ENCODE measurements at places on chromosomes 3 and 15. TPM values are rescaled to one million over a fixed set of nuclear protein-coding genes. Genes with fewer than 3 reads are reported as not detected.

GRCh38 chr3:157469561-157470294, 33.1 kb downstream of the PTX3 start:
- H3K4me3 ChIP-seq: no peak overlapping the region
- no peaks in the 10 kb centered on the region for H3K36me3 ChIP-seq
- no peak overlapping the region for H3K27ac ChIP-seq
- no peak for DNase-seq

DNA sequence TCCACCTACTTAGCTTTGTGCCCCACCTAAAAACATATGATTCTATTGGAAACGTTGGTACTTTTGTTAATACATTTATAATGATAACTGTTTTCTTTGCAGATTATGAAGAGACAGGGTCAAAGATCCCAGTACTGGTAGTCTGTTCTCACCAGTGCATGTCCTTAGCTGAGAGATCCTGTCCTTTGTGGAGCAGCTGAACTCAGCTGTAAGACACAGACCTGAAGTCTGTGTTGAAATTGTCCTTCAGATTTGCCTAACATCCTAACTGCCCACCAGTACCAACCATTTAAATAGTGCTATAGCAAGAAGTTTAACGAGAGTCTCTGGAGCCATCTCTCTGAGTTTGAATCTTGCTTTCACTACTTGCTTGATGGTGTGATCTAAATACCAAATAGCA, 398.7 kb downstream of the FEZF2 start:
- H3K36me3 ChIP-seq: no peaks in the 10 kb centered on the region
- H3K27ac ChIP-seq: no peak overlapping the region
- H3K27me3 ChIP-seq: no peaks in the 10 kb centered on the region
- DNase-seq: no peak

DNA sequence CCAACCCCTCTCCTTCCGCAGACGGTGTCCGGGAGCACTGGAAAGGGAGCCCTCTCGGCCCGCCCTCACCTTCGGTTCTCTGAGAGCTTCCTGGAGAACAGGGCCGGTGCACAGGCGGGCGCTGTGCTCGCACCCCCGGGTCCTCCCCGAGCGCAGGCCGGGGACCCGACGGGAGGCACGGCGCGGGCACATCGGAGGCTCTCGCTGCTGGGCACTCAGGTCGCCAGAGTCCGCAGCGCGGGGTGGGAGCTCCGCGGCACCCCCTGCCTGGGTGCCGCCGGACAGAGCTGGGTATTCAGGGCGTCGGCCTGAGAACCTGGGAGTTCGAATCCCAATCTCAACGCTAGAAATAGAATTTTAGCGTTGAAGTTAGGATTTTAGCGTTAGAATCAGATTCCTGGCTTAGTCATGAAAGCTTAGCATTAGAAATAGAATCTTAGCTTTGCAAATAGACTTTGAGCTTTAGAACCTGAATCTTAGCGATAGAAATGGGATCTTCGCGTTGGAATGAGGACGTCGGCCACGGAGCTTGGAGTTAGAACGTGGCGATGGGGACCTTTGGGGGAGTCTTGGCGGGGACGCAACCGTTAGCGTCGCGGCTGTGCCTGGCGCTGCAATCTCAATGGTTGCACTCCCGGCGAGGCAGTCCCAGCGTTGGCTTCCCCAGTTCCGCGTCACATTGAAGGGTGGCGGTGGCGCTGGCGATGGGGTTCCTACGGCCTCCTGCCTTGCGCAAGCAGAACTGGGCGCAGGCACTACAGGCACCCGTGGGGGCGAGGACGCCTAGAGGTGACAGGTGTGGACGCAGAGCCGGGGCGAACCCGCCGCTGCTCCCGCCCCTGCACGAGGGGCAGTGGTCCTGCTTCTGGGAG, 549 bp downstream of the TRH start:
- no peak overlapping the region for H3K27ac ChIP-seq
- peaks cover 97% of the 10 kb centered on the region for H3K27me3 ChIP-seq
- H3K4me3 ChIP-seq: peak overlapping the region; percentile 69
- no peaks in the 10 kb centered on the region for H3K4me1 ChIP-seq

- peak; percentile 45 for DNase-seq
- no peaks in the 10 kb centered on the region for H3K4me1 ChIP-seq
- H3K36me3 ChIP-seq: peaks cover 6% of the 10 kb centered on the region
Measured at GRCh38 chr15:22989576-22990477, 9.7 kb upstream of the CYFIP1 start.

DNA sequence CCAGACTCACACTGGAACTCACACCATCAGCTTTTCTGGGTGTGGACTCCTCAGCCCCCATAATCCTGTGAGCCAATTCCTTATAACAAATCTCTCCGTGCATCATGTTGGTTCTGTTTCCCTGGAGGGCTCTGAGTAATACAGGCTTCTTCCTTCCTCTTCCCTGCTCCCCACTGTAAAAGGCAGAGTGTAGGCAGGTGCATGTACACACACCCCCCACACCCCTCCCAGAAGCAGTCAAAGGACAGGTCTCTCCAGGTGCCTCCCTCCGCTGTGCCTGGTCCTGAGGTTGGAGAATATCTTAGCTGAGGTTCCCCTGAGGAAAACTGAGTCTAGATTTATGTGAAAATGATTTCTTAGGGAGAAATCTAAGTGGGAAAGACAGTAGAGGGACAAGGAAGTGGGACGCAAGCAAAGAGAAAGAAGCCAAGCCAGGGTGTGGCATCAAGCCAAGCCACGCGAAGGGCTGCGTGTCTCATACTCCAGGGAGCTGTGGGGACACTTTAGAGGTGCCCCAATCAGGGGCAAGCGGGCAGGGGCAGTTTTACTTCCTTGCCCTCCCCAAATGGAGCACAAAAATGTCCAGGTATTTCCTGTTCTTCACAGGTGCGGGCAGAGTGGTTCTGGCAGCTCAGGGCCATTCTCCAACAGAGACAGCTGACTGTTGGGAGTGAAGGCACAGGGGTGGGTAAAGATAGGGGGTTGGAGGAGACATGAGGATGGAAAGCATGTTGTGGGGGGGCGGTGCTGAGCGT, 86.6 kb downstream of the HMG20A start:
- H3K4me1 ChIP-seq: no peaks in the 10 kb centered on the region
- no peak overlapping the region for H3K27ac ChIP-seq
- no peak overlapping the region for H3K4me3 ChIP-seq
- DNase-seq: no peak
- H3K27me3 ChIP-seq: no peaks in the 10 kb centered on the region

DNA sequence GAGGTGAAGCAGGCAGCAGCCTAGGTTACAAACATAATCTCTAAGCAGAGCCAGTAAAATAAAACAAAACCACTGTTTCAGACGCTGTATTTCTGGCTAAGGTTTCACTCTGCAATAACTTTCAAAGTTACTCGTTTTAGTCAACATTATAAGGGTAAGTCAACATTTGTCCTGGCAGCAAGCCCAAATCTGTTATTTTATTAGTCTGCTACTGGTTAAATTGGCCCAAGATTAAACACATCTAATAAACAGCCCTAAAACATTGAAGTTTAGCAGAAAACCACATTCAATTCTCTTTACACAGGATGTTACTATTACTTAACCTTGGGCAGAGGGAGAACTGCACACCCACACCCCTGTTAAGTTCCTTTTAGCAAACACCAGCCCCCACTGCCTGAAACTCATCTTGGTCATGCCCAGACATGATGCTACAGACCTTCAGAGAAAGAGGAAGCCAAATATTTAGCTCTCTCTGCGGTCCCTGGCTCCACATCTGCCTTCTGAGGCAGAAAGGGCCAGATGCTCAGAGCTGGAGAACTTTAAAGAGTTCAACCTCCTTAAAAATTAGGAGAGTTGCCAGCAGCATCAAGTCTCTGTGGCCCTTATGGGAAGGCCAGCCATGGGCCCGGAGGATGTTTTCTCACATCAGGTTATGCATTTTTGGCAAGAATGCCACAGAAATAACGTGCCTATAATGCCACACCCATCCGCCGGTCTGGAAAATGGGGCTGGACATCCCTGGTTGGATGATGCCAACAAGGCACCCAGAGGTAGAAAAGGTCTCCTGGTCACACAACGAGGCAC, 17.9 kb downstream of the ARHGEF3 start:
- peak overlapping the region; percentile 16 for H3K4me3 ChIP-seq
- no peaks in the 10 kb centered on the region for H3K27me3 ChIP-seq
- no peaks in the 10 kb centered on the region for H3K36me3 ChIP-seq
- peaks cover 41% of the 10 kb centered on the region for H3K4me1 ChIP-seq

DNA sequence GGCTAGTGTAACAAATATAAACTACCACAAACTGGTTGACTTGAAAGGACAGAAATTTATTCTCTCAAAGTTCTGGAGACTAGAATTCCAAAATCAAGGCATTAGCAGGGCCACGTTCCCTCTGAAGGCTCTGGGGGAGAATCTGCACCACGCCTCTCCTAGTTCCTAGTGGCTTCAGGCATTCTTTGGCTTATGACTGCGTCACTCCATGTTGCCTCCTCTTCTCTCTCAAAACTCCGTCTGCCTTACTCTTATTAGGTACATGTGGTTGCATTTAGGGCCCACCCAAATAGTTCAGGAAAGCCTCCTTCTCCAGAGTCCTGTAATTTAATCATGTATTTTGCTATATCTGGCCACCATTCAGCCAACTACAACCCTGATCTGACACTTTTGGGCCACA, 174.8 kb downstream of the PEX5L start:
- no peaks in the 10 kb centered on the region for H3K27me3 ChIP-seq
- no peaks in the 10 kb centered on the region for H3K36me3 ChIP-seq
- no peak for DNase-seq
- no peaks in the 10 kb centered on the region for H3K4me1 ChIP-seq

DNA sequence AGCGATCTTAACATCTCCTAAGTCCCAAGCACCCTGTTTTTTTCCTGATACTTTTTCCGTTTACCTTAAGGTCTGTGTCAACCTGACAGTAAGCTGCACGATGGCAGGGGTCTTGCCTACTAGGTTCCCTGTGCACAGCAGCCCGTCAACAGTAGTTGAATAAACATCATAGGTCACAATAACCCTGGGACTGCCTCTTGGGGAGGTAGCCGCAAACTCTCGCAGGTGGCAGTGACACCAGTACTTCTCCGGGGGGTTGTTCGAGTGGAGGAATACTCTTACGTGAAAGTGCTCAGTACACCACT, 365 bp upstream of the PDCD6IP start:
- H3K36me3 ChIP-seq: peaks cover 11% of the 10 kb centered on the region
- peak overlapping the region; percentile 92 for H3K4me3 ChIP-seq
- no peaks in the 10 kb centered on the region for H3K27me3 ChIP-seq
- H3K4me1 ChIP-seq: no peaks in the 10 kb centered on the region
- no peak overlapping the region for H3K27ac ChIP-seq

GRCh38 chr15:81291916-81292522, 31.9 kb downstream of the STARD5 start:
- no peaks in the 10 kb centered on the region for H3K27me3 ChIP-seq
- H3K4me3 ChIP-seq: no peak overlapping the region
- H3K36me3 ChIP-seq: no peaks in the 10 kb centered on the region
- no peak for DNase-seq
- H3K27ac ChIP-seq: no peak overlapping the region
- H3K4me1 ChIP-seq: no peaks in the 10 kb centered on the region

DNA sequence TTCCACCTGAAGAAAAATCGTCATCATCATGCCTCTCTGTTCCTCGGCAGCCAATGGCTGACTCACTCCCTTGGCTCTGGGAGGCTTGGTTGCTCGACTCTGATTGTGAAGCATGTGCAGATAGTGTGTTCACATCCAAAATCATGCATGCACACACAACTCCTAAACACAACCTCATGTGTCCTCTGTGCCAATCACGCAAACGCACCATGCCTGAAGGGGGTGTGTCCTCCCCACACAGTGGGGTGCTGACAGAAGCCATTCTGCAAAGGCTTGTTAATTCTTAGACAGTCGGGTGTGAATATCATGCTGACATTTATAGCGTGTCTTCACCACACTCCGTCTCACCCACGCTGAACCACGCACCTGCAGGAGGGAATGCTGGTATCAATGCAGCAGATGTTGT, 11.4 kb upstream of the CCDC174 start:
- H3K27me3 ChIP-seq: peaks cover 69% of the 10 kb centered on the region
- peak; percentile 45 for DNase-seq
- H3K36me3 ChIP-seq: no peaks in the 10 kb centered on the region
- no peak overlapping the region for H3K27ac ChIP-seq
- H3K4me3 ChIP-seq: no peak overlapping the region

GRCh38 chr3:154972951-154973350, 107.2 kb upstream of the MME start:
- no peaks in the 10 kb centered on the region for H3K36me3 ChIP-seq
- no peaks in the 10 kb centered on the region for H3K27me3 ChIP-seq
- no peaks in the 10 kb centered on the region for H3K4me1 ChIP-seq
- H3K4me3 ChIP-seq: no peak overlapping the region
- no peak for DNase-seq
- H3K27ac ChIP-seq: no peak overlapping the region

DNA sequence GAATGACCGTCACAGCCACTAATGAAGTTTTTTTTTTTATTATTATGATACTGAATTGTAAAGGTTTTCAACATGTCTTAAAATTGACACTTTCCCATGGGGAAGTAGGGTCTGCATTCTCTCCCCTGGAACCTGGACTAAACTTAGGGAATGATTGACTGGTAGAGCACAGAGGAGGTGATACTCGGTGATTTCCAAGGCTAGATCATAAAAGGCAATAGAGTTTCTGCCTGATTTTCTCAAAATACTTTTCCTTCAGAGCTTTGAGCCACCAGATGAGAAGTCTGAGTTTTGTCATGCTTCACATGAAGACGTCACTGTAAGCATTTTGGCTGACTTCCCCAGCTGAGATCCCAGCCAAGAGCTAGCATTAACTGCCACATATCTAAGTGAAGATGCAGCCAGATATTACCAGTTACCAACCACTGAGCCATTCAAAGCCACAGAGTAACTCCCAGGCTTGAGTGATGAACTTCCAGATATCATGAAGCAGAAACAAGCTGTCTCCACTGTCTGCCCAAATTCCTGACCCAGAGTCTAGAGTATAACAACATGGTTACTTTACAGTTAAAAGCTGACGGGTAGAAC, 105.8 kb downstream of the LSAMP start:
- H3K27ac ChIP-seq: no peak overlapping the region
- H3K27me3 ChIP-seq: no peaks in the 10 kb centered on the region
- DNase-seq: peak; percentile 44

GRCh38 chr3:142846779-142847577, 41.9 kb downstream of the PCOLCE2 start:
- peaks cover 11% of the 10 kb centered on the region for H3K36me3 ChIP-seq
- H3K27me3 ChIP-seq: no peaks in the 10 kb centered on the region
- no peaks in the 10 kb centered on the region for H3K4me1 ChIP-seq
- no peak overlapping the region for H3K27ac ChIP-seq
- H3K4me3 ChIP-seq: no peak overlapping the region
- no peak for DNase-seq

GRCh38 chr15:69755551-69756310, 303.1 kb downstream of the RPLP1 start:
- no peak overlapping the region for H3K27ac ChIP-seq
- H3K4me3 ChIP-seq: no peak overlapping the region
- H3K36me3 ChIP-seq: no peaks in the 10 kb centered on the region
- no peak for DNase-seq

- H3K4me3 ChIP-seq: no peak overlapping the region
- no peaks in the 10 kb centered on the region for H3K27me3 ChIP-seq
- H3K27ac ChIP-seq: no peak overlapping the region
- H3K36me3 ChIP-seq: peaks cover 36% of the 10 kb centered on the region
- DNase-seq: no peak
Measured at GRCh38 chr15:24917431-24917830, 37.4 kb upstream of the SNRPN start.

Gene ZNF385D
- 3.0 TPM for total RNA-seq

Gene NPAP1
- total RNA-seq: 0.18 TPM

Gene KCNH8
- 15.0 TPM for total RNA-seq

Gene PLCB2
- 4.4 TPM for total RNA-seq

Gene HHATL
- total RNA-seq: not detected
